NCI-H1930 (cell line): ENCODE measurements at places on chromosomes 12 and 14.

DNA sequence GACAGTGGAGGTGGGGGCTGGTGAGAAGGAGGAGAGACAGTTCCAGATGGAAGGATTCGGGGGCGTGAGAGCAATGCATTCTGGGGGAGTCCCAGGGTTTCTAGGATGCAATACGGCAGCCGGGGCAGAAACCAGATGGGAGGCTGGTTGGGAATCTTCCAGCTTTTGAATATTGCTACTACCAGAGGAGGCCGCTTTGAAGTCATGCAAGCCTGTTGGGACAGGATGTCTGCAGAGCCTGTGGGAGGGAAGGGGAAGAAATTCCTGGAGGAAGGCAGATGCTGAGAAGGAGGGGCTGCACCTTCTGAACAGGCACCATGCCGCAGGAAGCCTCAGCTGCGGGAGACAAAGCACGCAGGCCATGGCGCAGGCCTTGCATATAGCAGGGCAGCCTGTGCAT is 105.4 kb downstream of the APAF1 start:
- no peak for DNase-seq

DNA sequence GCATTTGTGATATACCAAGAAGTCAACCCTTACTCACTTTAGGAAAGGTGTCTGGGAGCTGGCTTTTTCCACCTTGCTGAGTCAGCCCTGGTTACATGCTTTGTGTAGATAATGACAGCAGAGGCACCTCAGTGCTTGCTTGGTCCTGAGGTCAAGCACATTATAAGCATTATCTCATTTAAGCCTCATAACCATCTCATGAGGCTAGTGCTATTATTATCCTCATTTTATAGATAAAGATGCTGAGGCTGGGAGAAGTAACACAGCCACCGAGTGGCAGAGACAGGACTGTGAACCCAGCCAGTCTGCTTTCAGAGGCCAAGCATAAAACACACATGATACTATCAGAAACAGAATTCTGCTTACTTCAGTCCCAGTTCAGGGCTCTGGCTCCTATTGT is 29.4 kb downstream of the MAX start:
- DNase-seq, result no peak

DNA sequence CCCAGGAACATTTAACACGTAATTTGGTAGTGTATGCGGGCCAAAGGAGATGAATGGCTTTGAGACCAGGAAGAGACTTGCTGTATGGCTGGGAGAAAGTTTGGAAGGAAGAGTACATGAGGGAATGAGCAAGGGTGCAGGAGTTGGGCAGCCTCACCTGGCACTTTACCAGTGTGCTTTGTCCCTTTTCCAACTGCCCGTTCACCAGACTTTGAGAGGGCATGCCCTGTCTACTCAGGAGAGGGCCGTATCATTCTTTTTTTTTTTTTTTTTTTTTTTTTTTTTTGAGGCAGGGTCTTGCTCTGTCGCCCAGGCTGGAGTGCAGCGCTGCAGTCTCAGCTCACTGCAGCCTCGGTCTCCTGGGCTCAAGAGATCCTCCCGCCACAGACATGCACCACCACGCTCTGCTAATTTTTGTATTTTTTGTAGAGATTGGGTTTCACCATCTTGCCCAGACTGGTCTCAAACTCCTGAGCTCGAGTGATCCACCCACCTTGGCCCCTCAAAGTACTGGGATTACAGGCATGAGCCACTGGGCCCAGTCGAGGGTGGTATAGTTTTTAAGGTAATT is 6.5 kb downstream of the DYNC1H1 start:
- DNase-seq, result no peak

DNA sequence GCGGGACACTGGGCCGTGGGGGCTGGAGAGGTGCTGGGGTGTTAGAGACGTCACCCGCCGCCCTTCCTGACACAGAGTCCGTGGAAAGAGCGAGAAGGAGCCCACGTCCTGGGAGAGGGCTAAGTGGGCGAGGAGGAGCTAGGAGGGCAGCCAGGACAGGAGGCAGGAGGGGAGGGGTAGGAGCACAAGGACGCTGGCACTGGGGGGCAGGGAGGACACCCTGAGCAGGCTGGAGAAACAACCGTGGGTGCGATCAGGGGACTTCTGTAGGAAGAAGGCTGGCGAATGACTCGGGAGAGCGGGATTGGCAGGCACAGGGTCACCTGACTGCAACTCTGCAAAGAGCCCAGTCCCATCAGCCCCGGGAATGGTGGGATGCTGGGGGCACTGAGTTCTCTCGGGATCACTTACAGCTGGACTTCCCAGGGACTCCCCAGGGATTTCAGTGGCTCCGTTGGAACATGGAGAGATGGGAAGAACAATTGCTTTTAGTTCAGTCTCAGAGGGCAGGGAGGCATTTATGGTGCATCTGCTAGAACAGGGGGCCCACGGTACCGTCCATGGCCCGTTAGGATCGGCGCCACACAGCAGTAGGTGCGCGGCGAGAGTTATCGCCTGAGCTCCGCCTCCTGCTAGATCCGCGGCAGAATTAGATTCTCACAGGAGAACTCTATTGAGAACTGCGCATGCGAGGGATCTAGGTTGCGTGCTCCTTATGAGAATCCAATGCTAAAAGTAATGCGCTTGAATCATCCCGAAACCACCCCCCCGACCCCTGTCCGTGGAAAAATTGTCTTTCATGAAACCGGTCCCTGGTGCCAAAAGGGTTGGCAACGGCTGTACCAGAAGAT is 24.3 kb downstream of the UBR7 start:
- no peak for DNase-seq

- no peak for DNase-seq
Observed at GRCh38 chr12:42608196-42608825, 18.8 kb upstream of the PRICKLE1 start.

GRCh38 chr12:88737838-88738472 is 157.7 kb upstream of the KITLG start:
- no peak for DNase-seq
